Activated T-helper 2 cell treated with anti-CD3 and anti-CD28 coated beads, Interferon-gamma antibody, Interleukin-2, Interleukin-4, amounts not matched to agents 10 μg/mL and 5 μg/mL and 100 μg/mL, durations not matched to agents 14 hours and 24 hours and 36 hours (primary cell): ENCODE measurements at places on chromosomes 11 and 22. TPM values are rescaled to one million over a fixed set of nuclear protein-coding genes. Genes with fewer than 3 reads are reported as not detected.

NLRP14 gene
- total RNA-seq: 0.28 and 0.39 TPM in 2 replicates

MAP6 gene
- total RNA-seq: 0.23 TPM in 1 of 2 replicates, not detected in the other

MAP4K2 gene
- total RNA-seq: 72.1 and 77.5 TPM in 2 replicates

NLRP10 gene
- total RNA-seq: not detected in 2 replicates

P4HA3 gene
- total RNA-seq: not detected in 2 replicates

GRCh38 chr11:69352715-69353319 is 58.9 kb downstream of the MYEOV start:
- no peak overlapping the region for H3K27ac ChIP-seq
- no peak for DNase-seq
- no peaks in the 10 kb centered on the region for H3K36me3 ChIP-seq
- no peaks in the 10 kb centered on the region for H3K27me3 ChIP-seq

GRCh38 chr11:73961321-73961720 is 10.5 kb downstream of the DNAJB13 start:
- DNase-seq: no peak
- no peak overlapping the region for H3K4me3 ChIP-seq
- H3K4me1 ChIP-seq: peaks cover 10% of the 10 kb centered on the region
- H3K36me3 ChIP-seq: no peaks in the 10 kb centered on the region
- H3K27ac ChIP-seq: no peak overlapping the region

- H3K36me3 ChIP-seq: no peaks in the 10 kb centered on the region
- no peak overlapping the region for H3K4me3 ChIP-seq
- no peaks in the 10 kb centered on the region for H3K27me3 ChIP-seq
- H3K27ac ChIP-seq: no peak overlapping the region
- peaks cover 5% of the 10 kb centered on the region for H3K4me1 ChIP-seq
- DNase-seq: no peak
Observed at GRCh38 chr11:46894506-46894905, 23.8 kb downstream of the LRP4 start.

- H3K4me3 ChIP-seq: no peak overlapping the region
- H3K4me1 ChIP-seq: no peaks in the 10 kb centered on the region
- no peak overlapping the region for H3K27ac ChIP-seq
- no peaks in the 10 kb centered on the region for H3K36me3 ChIP-seq
Observed at GRCh38 chr11:23632293-23632692, 772.0 kb upstream of the CCDC179 start.

DNA sequence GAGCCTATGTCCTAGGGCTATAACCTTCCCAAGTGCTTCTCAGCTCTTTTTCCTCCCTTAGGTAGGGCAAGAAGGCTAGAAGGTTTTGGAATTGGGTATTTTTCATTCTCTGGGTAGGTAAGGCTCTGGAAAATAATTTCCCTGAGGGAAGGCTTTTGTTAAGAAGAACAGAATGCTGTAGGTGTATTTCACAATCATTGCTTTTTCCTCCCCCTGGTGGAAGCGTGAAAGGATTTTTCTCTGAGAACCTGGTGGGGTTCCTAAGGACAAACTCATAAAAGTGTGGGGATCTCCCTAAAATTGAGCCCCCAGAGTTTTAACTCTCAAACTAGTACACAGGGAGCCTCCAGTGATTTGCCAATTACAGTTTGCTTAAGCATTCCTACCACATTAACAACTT is 41.1 kb upstream of the NARS2 start:
- no peaks in the 10 kb centered on the region for H3K4me1 ChIP-seq
- H3K27me3 ChIP-seq: peaks cover 6% of the 10 kb centered on the region
- H3K36me3 ChIP-seq: no peaks in the 10 kb centered on the region
- H3K27ac ChIP-seq: no peak overlapping the region
- no peak for DNase-seq
- H3K4me3 ChIP-seq: no peak overlapping the region

DNA sequence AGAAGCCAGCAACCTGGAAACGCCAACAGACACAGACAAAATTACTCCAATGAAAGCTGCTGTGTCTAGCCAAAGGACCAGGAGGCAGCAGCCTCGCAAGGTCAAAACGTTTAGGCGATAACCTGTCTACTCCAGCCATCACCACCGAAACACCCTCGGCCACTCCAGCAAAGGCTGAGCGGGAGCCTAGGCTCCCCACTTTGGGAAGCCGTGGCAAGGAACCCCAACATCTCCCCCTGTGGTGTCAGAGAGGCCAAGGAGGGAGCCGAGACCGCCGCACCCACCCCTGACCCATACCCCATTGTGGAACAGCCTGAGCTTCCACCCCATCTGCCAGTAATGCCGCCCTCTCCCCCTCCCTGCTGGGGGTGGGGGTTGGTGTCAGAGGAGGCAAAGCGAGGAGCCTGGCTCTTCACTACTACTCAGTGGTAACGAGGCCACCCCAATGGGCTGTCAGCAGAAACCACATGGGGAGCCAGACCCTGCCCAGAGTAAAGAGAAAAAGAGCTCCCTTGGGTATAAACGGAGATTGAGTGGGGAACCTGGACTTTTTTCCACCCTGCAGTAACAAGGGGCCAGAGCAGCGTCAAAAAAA is 33.9 kb upstream of the SEPTIN5 start:
- H3K27ac ChIP-seq: no peak overlapping the region
- no peak overlapping the region for H3K4me3 ChIP-seq
- no peak for DNase-seq
- no peaks in the 10 kb centered on the region for H3K36me3 ChIP-seq
- peaks cover 16% of the 10 kb centered on the region for H3K27me3 ChIP-seq
- H3K4me1 ChIP-seq: no peaks in the 10 kb centered on the region

- H3K36me3 ChIP-seq: no peaks in the 10 kb centered on the region
- no peak for DNase-seq
- no peak overlapping the region for H3K27ac ChIP-seq
- no peaks in the 10 kb centered on the region for H3K27me3 ChIP-seq
Observed at GRCh38 chr11:71542382-71542781, 4.6 kb downstream of the KRTAP5-8 start.

DNA sequence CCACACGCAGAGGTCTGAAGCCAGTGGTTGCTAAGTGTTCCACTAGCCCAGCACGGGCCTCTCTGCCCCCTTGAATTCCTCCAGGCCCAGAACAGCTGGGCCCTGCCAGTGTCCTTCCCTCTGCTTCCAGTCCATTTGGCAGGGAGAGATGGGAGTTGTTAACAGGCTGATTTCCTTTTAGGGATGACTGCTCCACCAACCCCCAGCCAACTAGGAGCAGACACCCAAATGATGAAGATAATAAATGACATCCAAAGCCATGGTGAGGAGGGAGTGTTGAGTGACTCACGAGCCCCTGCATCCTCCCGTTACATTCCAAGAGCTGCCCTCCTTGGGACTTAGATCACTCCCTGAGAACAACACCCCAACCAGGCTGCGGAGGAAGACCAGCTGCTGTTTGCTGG is 20.6 kb downstream of the PARVA start:
- H3K27ac ChIP-seq: no peak overlapping the region
- no peak overlapping the region for H3K4me3 ChIP-seq
- H3K36me3 ChIP-seq: no peaks in the 10 kb centered on the region
- no peak for DNase-seq
- no peaks in the 10 kb centered on the region for H3K4me1 ChIP-seq
- H3K27me3 ChIP-seq: peaks cover 12% of the 10 kb centered on the region

- no peak overlapping the region for H3K4me3 ChIP-seq
- no peaks in the 10 kb centered on the region for H3K4me1 ChIP-seq
- H3K36me3 ChIP-seq: peaks cover 55% of the 10 kb centered on the region
- no peak for DNase-seq
- H3K27me3 ChIP-seq: no peaks in the 10 kb centered on the region
Observed at GRCh38 chr22:44200451-44200850, 19.7 kb downstream of the PARVG start.

- H3K36me3 ChIP-seq: peaks cover 54% of the 10 kb centered on the region
- no peaks in the 10 kb centered on the region for H3K27me3 ChIP-seq
Observed at GRCh38 chr11:48063424-48063978, 83.1 kb downstream of the PTPRJ start.

DNA sequence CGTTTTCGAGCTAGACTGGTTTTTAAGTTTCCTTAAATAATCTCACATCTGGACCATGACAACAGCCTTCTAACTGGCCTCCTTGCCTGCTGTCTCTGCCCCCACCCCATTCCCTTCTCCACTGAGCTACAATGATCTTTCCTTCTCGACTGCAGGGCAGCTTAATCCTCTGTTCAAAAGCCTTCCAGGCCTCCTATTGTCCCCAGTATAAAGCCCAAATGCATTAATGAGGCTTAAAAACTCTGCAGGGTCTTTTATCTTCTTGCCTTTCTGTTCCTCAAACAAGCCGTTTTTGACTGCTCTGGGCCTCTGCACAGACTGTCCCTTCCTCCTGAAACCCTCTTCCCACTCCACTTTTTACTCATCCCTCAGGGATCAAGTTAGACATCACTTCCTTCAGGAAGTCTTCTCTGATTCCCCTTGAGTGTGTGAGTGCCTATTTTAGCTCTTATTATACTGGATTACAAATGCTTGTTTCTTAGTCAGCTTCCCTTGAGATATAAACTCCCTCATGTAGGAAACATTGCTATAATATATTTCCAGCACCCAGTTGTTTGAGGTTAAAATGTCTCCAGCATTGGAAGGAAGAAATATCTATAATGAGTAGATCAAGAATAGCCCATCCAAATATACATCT is 23.6 kb upstream of the PAMR1 start:
- no peaks in the 10 kb centered on the region for H3K36me3 ChIP-seq
- peaks cover 4% of the 10 kb centered on the region for H3K27me3 ChIP-seq
- H3K4me1 ChIP-seq: no peaks in the 10 kb centered on the region
- DNase-seq: no peak
- no peak overlapping the region for H3K4me3 ChIP-seq

- H3K4me1 ChIP-seq: peaks cover 17% of the 10 kb centered on the region
- H3K27me3 ChIP-seq: peaks cover 4% of the 10 kb centered on the region
- no peak for DNase-seq
- no peaks in the 10 kb centered on the region for H3K36me3 ChIP-seq
- H3K4me3 ChIP-seq: no peak overlapping the region
Observed at GRCh38 chr11:101912823-101913284, 2.0 kb upstream of the CEP126 start.

- no peak for DNase-seq
- H3K27ac ChIP-seq: no peak overlapping the region
- H3K27me3 ChIP-seq: no peaks in the 10 kb centered on the region
- no peak overlapping the region for H3K4me3 ChIP-seq
- no peaks in the 10 kb centered on the region for H3K4me1 ChIP-seq
- H3K36me3 ChIP-seq: no peaks in the 10 kb centered on the region
Observed at GRCh38 chr11:6633422-6634408, 14.5 kb upstream of the TPP1 start.
